Head of caudate nucleus (tissue), 42 donors: ENCODE measurements at places on chromosomes 2 and 18.

DNA sequence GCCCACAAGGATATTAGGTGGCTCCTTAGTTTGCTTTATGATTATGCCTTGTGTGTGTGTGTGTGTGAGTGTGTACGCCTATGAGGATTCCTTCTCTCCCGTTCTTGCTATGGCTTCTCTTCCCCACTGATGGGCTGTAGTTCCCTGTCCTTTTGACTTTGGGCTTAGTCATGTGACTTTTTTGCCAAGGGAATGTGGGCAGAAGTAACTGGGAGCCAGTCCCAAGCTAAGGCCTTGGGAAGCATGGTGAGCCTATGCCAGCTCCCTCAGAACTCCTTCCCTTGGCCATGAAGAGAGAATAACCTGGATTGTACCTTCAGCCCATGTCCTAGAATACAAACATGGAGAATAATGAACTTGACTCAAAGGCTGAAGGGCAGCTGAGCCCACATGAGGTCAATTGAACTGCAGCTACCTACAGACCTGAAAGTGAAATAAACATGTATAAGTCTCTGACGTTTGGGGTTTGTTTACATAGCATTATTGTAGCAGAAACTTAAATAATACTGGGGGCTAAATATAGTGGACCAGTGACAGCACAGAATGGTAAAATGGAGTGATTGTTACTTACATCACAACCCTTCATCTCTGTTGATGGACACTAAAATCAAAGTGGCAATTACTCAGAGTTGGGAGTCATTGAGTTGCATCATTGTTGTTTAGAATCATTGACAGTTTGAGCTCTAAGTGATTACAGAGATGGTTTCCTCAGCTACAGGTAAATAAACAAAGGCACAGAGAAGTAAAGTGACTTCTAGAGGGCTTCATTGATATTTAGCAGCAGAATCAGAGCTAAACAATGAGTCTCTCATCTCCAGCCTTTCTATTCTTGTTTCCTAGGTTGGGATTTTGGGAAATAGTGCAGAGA, 15.3 kb upstream of the IL36G start:
- DNase-seq, result no peak

- no peak for DNase-seq
Measured at GRCh38 chr2:200099256-200099655, 143.9 kb downstream of the MAIP1 start.

- no peak for DNase-seq
Measured at GRCh38 chr2:143704451-143705106, 575.4 kb downstream of the ARHGAP15 start.

- DNase-seq, result no peak
Measured at GRCh38 chr2:4077017-4077416, 373.6 kb downstream of the DCDC2C start.

DNA sequence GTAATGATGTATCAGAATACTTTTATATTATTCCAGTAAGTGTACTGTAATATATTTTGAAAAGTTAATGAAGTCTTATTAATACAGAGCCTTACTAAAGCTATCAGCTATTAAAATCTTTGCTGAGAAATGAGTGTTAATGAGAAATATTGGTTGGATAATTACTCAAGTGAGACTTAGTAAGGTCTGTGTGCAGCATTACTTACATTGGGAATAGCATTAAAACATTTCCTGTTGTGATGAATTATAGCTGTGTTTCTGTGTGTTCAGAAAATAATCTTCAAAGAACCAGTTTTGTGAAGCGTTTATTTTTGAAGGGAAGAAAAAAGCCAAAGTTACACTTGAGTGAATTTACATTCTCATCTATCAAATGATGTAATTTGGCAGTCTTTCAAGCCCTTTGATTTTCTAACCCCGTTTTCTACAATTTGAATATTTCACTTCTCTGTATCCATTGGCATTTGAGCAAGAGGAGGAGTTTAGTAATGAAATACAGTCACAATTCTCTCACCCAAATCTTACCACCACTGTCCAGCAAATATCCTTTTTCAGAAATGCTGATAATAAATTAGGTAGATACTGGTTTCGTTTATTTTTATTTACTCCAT, 123.5 kb upstream of the BOD1L2 start:
- no peak for DNase-seq

DNA sequence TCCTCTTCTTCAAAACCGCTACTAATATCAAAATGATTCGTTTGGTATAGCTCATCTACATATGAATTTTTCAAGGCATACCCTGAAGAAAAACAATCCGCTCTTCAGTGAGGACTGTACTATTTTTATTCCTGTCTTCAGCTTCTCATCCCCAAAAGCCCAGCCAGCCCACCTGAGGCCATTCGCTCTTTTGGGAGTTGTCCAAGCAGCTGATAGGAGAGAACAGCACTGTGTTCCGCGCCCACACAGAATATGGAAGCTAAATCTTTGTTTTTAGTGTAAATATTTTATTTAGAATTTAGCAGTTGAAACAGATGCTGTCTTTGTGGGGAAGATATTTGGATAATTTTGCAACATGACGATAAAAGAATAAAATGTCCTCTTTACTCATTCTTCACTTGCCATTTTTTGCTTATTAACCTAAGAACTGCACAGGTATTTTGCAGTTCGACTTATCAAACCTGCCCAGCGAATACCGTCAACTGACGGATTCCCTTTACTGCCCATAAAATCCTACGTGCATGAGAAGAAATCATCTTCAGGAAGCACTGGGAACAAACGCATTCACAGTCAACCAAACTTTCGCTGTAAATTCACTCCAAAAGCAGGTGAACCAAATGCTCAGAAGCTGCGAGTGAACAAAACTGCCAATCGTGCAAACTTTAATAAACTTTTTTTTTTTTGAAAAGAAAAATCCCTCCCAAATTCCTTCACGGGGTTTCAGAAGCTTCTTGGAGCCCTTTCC, 3.4 kb downstream of the ZNF521 start:
- no peak for DNase-seq

DNA sequence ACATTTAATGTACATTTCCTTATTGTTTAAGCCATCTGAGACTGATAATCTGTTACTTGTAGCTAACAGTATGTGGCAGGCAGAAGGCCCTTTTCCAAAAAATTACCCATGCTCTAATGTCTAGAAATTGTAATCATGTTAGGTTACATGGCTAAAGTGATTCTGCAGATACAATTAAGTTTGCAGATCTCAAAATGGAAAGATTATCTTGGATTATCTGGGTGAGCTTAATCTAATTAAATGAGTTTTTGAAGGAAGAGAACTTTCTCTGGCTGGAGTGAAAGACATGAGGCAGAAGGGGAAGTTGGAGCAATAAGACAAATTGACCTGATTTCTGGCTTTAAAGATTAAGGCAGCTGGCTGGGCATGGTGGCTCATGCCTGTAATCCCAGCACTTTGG, 76.3 kb downstream of the MBD2 start:
- no peak for DNase-seq

- DNase-seq, result no peak
Measured at GRCh38 chr2:57376985-57377384, 669.6 kb upstream of the VRK2 start.

DNA sequence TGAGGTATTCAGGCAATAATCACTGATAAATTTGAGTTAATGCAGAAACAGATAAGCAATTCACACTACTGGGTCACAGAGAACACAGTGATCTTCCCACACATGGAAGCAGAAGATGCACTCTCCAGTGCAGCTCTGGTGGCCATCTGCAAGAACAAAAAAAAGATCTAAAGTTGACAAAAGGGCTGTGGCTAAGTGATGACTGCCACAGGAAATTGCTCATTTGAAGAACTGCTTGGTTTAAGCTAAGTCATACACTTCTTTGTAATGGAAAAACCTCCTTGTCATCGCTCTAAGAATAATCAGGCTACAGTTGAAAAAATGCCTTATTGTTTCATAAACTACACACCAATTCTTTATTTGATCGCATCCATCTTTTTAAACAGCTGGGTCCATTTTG, 115.1 kb downstream of the DTNB start:
- no peak for DNase-seq

- no peak for DNase-seq
Measured at GRCh38 chr18:58225101-58225500, 181.1 kb downstream of the NEDD4L start.

GRCh38 chr18:35451032-35451431, 46.7 kb downstream of the INO80C start:
- DNase-seq, result no peak

DNA sequence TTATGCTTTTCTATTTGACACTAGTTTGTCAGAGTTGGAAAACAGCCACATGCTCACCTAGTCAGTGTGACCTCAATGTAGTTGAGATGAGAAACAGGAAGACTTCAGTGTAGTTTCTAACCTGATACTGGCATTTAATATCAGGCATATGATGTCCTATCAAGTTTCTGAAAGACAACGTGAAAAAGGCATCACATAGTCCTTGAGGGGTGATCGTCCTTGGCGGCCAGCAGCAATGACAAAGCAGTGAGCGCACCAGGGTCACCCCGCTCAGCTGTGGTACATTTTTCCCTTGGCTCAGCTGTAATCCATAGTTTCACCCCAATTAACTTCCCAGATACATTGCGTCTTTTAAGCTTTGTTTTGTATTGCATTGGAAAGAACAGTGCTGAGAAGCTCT, 4.3 kb downstream of the HSPE1 start:
- no peak for DNase-seq

DNA sequence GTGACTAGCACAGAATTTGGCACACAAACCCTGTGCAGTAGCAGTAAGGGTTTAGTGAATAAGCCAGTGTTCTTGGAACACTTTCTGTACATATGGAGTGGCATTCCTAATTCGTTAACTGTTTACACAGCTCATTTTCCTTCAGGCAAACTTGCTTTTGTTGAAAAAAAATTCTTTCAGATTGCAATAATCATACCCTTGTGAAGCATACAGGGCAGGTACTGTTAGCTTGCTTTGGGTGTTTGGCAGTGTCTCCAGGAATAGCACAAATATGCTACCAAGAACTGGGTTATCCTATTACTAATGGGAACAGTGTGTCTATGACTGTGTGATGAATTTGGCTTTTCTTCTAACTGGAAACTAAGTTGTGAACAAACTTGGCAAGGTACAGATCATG, 33.4 kb downstream of the UGP2 start:
- no peak for DNase-seq

DNA sequence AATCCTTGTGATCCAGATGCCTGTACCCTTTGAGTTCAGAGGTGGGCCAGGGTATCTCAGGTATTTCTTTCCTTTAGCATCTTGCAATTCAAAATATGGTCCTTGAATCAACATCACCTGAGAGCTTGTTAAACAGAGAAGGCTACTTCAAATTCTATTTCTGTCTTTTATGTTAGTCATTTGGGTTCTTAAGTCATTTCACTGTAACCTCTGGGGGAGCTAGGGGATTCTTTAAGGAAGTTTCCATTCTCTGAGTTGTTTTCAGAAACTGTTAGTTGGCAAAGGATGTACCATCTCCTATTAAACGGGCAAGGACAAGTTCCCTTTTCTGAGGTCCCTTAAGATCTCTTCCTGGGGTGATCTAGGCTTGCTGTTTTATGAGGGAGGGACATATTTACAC, 16.6 kb downstream of the CFLAR start:
- no peak for DNase-seq

- DNase-seq, result no peak
Measured at GRCh38 chr2:203873461-203873860, 5.9 kb downstream of the CTLA4 start.

- no peak for DNase-seq
Measured at GRCh38 chr2:65539633-65540032, 107.2 kb upstream of the SPRED2 start.

- peak; percentile 1 for DNase-seq
Measured at GRCh38 chr2:128313931-128314347, 4.7 kb downstream of the HS6ST1 start.
